Skeletal muscle cell (primary cell): ENCODE measurements at places on chromosomes 5 and 9.

GRCh38 chr9:12054235-12054634 is 639.0 kb upstream of the TYRP1 start:
- no peak for DNase-seq

DNA sequence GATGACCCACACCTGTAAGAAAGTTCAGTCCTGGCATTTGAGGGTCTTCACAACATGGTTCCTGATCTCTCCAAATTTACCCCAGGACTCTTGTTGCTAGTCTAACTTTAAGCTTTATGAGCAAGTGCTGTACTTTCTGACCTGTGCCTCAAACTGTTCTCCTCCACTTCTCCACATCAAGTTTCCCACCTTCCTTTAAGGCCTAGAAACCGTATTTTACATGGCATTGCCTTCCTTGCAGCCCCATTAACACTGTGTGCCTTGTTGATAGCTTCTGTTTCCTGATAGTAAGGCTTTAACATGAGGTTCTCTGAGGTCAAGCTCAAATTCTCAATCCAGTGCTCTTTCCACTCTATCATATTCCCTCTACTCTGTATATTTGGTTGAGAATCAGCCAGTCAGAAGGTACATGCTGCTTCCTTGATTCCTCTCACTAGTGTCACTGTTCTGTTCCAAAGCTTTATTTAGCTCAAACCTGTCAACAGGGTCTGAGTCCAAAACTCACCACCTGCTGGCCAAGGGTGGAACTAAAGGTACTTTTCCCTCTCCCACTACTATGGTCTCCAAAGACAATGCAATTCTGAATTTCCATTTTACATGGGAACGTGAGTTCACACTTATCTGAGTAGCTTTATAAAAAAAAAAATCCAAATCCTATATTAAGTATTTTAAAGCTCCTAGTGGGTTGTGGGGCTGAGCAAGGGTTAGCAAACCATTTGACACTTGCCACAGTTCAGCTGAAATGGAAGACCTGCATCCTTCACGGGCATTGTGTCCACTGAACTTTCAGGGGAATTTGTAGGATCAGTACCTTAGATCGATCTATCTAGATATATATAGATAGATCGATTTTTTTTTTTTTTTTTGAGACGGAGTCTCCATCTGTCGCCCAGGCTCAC is 21.1 kb downstream of the VCP start:
- DNase-seq = no peak

- no peak for DNase-seq
Observed at GRCh38 chr9:137853392-137853995, 24.1 kb upstream of the CACNA1B start.

DNA sequence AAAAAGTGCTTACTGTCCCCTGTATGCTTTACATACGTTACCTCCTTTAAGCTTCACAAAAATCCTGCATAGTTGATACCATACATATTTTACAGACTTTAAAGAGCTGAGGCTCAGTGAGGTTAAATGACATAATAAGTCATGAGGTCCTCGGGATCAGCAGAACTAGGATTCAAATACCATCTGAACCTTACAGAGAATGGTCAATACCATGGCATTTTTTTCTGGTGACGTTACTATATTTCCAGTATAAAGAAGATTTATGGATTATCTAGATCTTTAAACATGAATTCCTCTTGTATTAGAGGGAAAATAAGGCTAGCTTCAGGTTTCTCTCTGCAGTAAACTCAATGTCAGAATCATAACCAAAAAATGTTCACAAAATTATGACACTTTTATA is 153.7 kb upstream of the GPR151 start:
- no peak for DNase-seq

GRCh38 chr9:70901746-70902145 is 219.7 kb downstream of the TRPM3 start:
- no peak for DNase-seq

DNA sequence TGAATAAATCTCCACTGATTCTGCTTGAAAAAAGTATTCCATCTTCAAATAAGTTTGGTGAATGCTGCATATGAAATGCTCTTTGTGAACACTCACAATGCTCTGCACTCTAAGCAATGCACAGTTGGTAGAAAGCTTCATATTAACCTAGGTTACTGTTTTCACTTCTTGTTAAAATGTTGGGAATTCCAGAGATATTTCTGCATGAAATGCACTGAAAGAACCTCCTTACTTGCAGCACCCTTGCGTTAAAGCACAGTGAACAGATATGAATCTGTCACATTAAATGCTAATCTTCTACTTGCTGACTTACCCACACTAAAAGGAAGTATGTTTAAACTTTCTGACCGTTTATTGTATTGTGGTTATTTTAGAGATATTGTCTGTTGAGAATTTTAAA is 584.1 kb upstream of the NUDT12 start:
- DNase-seq = no peak

DNA sequence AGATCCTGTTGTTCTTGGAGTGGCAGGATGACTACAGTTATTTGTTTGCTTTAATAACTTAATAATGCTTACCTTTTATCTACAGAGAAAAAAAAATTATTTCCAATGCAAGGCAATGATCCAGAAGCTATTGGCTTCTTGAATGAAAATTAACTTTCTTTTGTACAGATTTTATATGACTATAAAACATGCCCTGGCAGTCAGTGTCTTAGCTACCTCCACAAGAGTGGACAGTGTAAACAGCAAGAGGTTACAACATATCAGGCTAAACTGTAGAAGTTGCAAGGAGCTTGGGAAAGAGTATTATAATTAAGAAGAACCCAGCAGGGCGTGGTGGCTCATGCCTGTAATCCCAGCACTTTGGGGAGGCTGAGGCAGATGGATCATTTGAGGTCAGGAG is 49.1 kb downstream of the BNC2 start:
- no peak for DNase-seq

DNA sequence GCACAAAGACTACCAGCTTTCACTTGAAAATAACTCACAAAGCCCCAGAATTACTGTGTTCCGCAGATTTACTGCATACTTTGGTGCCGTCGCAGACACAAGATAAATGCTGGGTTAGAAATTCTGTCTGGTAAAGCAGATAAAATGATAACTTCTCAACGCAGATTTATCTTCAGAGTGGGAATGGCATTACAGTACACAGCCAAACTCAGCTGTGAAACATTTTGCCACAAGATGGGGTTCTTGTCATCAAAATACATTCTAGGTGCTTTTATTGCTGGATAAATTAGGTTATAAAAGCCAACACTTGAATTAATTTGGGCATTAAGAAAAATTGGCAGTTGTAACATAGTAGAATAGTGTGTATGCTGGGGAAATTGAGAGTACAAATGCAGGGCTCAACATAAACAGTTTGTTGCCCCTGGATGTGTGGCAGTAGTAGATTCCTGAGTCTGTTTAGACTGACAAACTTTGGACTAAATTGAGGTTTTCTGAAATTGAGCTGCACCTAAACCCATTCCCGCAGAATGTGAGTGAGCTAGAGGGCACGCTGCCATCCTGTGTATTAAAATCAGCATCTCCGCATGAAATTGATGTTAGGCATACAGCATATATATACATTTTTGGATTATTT is 61.1 kb downstream of the LMNB1 start:
- no peak for DNase-seq

DNA sequence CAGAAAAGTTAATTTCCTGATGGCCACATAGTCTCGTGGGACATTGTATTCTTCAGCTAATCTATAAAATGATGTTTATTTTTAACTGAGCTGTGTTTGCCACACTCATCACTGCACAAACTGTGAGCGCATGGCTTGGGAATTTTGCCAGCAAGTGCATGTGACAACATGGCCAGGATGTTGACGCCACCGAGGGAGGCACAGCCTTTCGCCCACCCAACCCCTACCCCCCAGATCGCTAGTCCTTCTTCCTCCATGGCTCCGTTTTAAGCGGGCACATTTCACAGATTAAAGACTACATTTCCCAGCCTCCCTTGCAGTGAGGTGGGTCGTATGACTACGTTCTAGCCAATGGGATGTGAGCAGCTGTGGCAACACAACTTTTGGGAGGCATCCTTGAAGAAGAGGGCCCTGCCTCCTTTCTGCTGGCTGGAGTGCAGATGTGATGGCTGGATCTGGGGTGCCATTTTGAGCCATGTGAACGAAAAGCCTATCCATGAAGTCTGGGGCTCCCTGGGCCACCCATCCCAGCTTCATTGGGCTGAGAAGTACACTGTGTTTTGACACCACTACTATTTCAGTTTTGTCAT is 7.9 kb downstream of the NRARP start:
- DNase-seq = no peak

- peak; percentile 45 for DNase-seq
Observed at GRCh38 chr5:144072518-144072927, 97.9 kb downstream of the YIPF5 start.

GRCh38 chr5:75320371-75320770 is 16.6 kb upstream of the HMGCR start:
- no peak for DNase-seq

DNA sequence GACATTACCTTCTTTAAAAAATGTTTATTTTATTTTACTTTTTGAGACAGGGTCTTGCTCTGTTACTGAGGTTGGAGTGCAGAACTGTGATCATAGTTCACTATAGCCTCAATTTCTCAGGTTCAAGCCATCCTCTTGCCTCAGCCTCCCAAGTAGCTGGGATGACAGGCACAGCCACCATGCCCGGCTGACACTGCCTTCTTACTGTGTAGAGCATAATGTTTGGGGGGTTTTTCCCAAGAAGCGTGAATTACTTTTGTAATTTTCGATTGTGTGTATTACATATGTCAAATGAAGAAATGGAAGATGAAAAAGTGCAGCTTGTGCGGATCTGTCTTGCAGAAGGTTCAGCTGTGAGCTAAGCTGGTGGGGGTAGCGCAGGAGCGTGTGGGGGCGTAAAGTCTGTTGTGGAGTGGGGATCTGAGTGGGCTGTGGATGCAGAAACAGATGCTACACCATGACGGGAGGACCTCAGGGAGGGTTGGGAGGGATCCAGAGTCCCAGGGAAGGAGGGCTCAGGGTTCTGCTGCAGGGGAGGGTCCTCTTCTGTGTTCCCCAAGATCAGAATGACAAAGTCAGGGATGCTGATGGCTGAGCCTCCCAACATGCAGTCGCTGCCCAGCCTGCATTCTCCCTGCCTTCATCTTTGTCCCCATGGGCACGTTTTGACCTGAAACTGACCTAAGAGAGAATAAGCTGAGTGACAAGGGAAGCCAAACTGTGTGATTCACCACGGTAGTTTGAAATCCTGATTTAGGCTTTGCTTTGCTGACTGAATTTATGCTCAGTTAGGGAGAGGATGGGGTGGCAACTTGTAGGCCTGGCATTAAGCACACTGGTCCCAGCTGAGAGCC is 6.8 kb upstream of the ANKRD33B start:
- DNase-seq = no peak

DNA sequence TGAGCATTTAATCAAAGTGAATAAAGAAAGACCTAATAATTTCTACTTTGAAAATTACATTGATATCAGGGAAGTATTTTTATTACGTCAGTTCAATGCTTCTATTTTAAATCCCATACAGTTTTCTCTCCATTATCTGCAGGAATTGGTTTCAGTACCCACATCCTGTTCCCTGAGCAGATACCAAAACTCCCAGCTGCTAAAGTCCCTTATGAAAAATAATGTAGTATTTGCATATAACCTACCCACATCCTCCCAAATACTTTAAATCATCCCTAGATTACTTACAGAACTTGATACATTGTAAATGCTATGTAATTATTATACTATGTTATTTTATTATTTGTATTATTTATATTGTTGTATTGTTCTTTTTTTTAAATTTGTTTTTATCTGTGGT is 125.4 kb upstream of the MINAR2 start:
- DNase-seq = no peak

DNA sequence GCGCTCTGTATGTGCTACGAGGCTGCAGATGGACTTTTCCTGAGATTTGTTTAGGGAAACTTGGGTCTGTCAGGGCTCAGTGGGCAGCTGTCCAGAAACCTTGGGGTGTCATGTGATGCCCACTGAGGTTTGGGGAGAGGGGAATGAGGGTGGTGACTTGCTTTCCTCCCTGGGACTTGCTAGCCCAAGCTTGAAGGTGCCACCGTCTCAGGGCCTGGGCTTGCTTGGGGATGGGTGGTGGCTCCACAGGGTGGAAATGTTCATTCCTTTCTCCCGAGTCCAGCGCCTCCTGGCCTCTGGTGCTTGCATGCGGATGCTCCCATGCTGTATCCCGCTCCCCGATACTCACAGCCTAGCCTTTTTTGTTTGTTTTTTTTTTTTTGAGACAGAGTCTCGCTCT is 33.3 kb downstream of the ZNF618 start:
- DNase-seq = no peak

- DNase-seq = no peak
Observed at GRCh38 chr5:146632620-146633322, 116.8 kb upstream of the GPR151 start.

DNA sequence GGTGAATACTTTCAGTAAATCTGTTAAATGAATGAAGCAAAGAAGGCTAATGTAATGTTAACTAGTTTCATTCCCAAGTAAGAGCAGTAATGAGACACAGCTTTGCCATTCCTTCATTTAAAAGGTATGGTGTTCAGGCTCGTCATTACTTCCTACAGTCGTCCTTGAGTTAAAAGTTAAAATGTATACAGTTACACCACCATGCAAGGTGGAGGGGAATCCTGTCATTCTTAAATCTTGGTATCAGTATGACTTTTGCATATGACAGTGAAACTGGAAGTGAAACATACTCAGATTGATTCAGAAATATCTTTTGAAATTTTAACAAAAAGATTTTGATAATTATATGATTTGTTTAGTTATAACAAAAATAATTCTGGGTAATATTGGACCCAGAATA is 25.9 kb downstream of the MTRR start:
- DNase-seq = no peak

- no peak for DNase-seq
Observed at GRCh38 chr9:131661568-131662288, 78.1 kb downstream of the RAPGEF1 start.

DNA sequence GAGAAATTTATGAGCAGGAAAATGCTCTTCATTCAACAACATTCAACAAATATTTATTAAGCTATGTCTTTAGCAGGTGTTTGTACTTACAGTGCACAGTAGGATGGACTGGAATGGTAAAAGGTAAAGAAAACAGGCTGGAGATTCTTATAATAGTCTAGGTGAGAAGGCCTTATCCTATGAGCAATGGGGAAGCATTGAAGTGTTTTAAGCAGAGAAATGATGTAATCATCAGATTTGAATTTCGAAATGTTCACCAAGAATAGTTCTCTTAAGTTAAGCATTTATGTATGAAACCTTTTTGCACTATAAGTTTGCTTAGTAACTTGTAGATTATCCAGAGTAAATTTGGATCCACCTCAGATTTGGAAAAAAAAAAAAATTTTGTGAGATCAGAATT is 209.3 kb downstream of the NR3C1 start:
- DNase-seq = no peak

- DNase-seq = no peak
Observed at GRCh38 chr5:179137643-179138567, 77.7 kb downstream of the ZNF354C start.
